ENCODE measurements at places on chromosomes 1 and 21.

DNA sequence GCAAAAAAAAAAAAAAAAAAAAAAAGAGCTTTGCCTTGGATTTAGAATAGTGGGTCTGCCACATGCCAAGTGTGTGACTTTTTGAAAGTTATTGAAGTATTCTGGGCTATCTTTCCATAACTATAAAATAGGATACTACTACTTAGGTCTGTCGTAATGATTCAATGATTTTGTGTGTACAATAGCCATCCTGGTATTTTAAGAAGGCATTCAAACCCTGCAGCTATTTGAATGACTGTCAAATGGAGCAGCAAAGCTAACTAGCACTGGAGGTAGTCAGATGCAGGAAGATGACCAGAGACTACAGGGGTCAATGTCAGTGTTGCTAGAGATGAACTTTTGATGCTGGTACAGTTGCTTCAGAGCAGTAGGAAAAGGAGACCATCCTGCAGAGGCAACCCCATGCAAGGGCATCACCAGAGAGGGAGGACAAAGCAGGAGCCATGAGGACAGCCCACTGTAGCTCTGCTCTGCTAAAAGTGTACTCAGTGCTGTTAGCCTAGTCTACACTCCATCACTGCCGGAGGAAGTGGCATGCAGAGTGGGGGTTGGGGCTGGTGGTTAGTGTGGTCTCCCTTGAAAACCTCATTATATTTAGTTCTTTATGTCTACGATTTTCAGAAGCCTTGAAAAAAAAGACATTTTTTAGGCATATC lies 29.0 kb downstream of the DUSP10 start:
- no peaks in the 10 kb centered on the region for H3K36me3 ChIP-seq
- no peaks in the 10 kb centered on the region for H3K27me3 ChIP-seq
- H3K27ac ChIP-seq: no peak overlapping the region
- peaks cover 51% of the 10 kb centered on the region for H3K4me1 ChIP-seq
- no peak overlapping the region for H3K4me3 ChIP-seq
- no peak for DNase-seq

- H3K27me3 ChIP-seq: no peaks in the 10 kb centered on the region
- peak overlapping the region; percentile 42 for H3K27ac ChIP-seq
- H3K36me3 ChIP-seq: no peaks in the 10 kb centered on the region
- peaks cover 6% of the 10 kb centered on the region for H3K4me1 ChIP-seq
- no peak overlapping the region for H3K4me3 ChIP-seq
Observed at GRCh38 chr1:76080552-76081079, 6.1 kb downstream of the ST6GALNAC3 start.

DNA sequence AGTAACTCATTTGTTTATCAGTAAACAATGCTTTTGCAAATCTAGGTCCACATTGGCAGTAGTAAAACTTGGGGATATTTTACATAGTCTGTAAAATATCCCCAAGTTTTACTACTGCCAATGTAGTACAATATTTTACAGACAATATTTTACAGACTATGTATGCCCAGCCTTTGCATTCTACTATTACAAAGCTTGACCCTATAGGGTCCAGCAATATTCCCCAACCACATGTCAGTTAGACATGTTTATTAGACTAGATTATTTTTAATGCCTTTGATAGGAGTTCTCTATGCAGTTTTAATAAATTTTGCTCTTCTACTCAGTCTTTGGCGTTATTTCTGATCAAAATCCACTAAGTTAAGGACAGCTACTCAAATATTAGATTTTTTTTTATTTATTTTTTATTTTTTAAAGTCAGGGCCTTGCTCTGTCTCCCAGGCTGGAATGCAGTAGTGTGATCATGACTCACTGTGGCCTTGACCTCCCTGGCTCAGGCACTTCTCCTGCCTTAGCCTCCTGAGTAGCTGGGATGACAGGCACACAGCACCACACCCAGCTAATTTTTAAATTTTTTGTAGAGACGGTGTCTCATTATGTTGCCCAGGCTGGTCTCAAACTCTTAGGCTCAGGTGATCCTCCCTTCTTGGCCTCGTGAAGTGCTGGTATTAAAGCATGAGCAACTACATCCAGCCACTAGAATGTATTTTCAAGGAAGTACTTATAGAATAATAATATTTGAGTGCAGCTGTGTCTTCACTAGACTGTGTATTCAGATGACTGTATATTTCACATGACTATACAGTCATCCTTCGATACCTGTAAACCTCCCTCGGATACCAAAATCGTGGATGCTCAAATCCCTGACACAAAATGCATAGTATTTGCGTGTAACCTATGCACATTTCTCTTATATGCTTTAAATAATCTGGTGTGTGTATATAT lies 19.8 kb downstream of the MIER1 start:
- H3K4me1 ChIP-seq: no peaks in the 10 kb centered on the region
- H3K4me3 ChIP-seq: no peak overlapping the region
- peaks cover 14% of the 10 kb centered on the region for H3K36me3 ChIP-seq
- no peak for DNase-seq
- H3K27me3 ChIP-seq: no peaks in the 10 kb centered on the region

GRCh38 chr1:1179346-1179982 lies 5.8 kb downstream of the TTLL10 start:
- DNase-seq: no peak
- peaks cover 30% of the 10 kb centered on the region for H3K4me1 ChIP-seq
- peaks cover 33% of the 10 kb centered on the region for H3K27me3 ChIP-seq
- H3K27ac ChIP-seq: no peak overlapping the region
- H3K4me3 ChIP-seq: no peak overlapping the region
- H3K36me3 ChIP-seq: no peaks in the 10 kb centered on the region

GRCh38 chr1:157124855-157125254 lies 13.3 kb downstream of the ETV3 start:
- H3K4me1 ChIP-seq: no peaks in the 10 kb centered on the region
- H3K36me3 ChIP-seq: peaks cover 47% of the 10 kb centered on the region
- H3K27ac ChIP-seq: no peak overlapping the region
- no peaks in the 10 kb centered on the region for H3K27me3 ChIP-seq

Measured in muscle of leg (tissue), 16 donors.